ENCODE measurements at places on chromosomes 7 and 10.

GRCh38 chr10:269440-270074 is 134.3 kb downstream of the ZMYND11 start:
- no peak for DNase-seq

DNA sequence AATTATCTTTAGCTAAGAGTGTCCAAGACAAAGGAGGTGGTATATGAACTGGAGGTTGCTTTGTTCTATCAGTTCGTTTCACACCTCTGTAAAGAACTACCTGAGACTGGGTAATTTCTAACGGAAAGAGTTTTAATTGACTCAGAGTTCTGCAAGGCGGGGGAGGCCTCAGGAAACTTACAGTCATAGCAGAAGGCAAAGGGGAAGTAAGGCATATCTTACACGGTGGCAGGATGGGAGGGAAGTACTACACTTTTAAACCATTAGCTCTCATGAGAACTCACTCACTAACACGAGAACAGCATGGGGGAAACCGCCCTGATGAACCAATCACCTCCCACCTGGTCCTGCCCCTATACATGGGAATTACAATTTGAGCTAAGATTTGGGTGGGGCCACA is 1202.3 kb upstream of the LRRTM3 start:
- no peak for DNase-seq

- DNase-seq = no peak
Measured at GRCh38 chr10:59578741-59579140, 130.9 kb downstream of the SLC16A9 start.

DNA sequence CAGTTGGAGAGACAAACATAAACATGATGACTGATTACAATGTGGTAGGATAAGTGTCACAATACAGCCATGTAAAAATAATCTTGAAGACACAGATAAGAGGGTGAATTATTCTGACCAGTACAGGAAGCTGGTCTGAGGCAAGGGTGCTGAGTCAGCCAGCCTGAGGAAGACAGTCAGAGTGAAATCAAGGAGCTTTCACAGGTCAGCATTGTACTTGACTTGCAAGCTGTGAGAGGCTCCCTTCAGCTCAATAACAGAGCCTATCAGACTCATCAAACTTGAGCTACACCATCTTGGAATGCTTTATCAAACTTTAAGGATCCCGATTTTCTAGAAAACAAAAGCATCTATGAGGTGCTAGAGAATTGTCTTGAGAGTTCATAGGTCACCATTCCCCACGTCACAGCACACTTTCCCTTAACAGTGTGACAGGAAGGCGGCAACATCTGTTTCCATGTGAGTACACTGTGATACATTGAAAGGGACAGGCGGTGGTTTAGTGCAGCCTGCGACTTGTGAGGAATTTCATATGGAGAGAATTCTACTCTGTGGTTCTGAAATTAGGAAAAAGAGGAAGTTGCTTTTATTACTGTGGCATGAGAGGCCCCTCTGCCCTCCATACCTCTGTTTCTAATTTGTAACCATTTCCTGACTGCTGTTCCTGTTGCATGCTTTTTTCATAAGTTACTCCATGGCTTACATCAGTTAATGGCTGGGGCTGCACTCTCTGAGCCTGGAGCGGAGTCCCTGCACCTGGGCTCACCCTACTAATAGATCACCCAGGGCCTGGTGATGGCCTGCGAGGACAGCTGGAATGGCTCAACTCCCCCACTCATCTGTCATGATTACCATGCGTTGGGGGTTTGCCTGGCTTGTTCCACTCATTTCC is 417.1 kb downstream of the SUGCT start:
- DNase-seq = no peak

GRCh38 chr10:53597835-53598251 is 825.3 kb upstream of the MBL2 start:
- DNase-seq = no peak

GRCh38 chr7:29243910-29244655 is 49.5 kb downstream of the CHN2 start:
- DNase-seq = no peak

GRCh38 chr10:34228066-34228465 is 587.0 kb downstream of the PARD3 start:
- DNase-seq = no peak

- no peak for DNase-seq
Measured at GRCh38 chr7:68868978-68869377, 729.3 kb upstream of the AUTS2 start.

DNA sequence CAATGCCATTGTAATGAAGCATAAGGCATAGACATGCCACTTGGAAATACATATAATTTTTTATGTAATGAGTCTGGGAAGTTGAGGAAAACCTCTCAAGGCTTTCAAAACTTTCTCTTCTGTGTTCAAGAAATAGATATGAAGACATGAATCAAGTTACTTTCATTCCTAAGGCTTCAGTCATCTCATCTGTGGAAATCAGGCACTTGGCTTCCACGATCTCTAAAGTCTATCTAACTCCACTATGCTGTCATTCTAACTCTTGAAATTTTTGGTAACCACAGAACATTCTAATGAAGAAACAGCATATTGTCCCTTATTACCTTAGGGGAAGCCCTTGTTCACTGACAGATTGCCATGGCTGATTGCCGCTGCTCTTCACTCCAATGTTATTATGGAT is 242.6 kb downstream of the CNTNAP2 start:
- no peak for DNase-seq

DNA sequence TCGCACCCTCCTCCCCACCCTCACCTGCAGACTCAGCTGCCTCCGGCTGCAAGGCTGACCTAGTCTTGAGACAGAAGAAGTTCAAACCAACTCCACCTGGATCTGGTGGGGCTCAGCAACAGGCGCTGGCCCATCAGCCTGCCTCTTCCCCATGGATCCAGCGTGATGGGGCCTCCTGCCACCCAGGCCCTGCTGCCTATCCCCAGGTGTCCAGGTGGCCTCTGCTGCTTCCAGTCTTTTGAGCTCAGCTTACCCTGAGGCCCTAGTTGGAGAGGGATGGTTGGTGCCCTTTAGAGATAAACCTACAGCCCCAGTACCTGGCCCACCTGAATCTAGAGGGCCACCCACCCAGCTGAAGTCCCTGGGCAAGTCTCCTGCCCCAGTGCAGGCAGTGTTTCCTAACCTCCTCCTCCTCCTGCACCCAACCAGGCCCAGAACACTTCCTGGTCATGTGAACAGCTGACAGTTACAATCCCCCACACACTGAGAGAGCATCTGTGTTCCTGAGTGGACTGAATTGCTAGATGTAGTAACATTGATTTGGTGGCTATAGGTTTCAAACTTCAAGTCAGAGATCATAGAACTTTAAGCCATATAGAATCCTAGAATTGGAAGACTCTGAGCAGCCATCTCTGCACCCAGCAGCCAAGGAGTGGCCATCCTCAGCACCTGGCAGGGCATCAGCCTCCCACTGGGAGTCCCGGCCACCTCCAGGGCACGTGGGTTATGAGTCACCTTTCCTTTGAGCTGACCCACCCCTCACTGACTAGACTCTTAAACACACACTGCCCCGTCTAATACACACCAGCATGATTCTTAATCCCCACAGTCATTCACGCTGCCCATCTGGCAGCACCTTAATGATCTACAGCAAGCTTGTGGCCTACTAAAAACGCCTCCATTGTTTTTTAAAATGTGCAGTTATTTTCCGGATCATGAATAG is 51.9 kb downstream of the ALOX5 start:
- DNase-seq = peak; percentile 83

DNA sequence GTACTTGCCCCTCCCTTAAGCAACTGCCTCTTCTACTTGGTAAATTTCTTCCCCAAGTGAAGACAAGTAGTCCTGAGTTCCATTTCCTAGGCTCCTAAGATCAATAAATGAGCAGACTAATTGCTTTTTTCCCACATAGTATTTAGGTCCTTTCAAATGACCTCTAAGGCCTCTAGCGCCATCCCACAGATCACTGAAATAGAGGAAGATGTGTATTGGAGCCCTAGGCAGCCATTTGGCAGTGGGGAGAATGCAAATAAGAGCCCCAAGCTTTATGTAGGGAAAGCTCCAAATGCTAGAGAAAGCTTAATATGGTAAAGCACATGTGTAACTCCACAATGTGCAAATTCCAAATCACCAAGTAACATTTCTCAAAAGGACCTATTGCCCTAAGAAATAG is 316.5 kb upstream of the PHF14 start:
- DNase-seq = no peak

- DNase-seq = no peak
Measured at GRCh38 chr10:71033396-71033980, 145.1 kb upstream of the PCBD1 start.

GRCh38 chr10:107013258-107014006 is 151.1 kb downstream of the SORCS1 start:
- DNase-seq = no peak

DNA sequence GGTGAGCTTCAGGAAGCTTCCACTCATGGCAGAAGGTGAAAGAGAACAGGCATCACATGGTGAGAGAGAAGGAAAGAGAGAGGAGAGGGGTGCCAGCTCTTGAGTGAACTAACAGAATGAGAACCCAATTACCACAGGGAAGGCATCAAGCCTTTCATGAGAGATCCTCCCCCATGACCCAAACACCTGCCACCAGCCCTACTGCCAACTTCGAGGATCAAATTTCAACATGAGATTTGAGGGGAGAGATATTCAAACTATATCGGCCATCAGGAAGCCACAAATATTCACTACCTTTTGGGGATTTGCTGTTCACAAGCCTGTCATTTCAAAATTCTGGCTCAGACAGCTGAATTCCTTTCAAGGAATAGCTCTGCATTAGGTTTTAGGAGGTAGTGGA is 39.9 kb upstream of the SMNDC1 start:
- DNase-seq = no peak

DNA sequence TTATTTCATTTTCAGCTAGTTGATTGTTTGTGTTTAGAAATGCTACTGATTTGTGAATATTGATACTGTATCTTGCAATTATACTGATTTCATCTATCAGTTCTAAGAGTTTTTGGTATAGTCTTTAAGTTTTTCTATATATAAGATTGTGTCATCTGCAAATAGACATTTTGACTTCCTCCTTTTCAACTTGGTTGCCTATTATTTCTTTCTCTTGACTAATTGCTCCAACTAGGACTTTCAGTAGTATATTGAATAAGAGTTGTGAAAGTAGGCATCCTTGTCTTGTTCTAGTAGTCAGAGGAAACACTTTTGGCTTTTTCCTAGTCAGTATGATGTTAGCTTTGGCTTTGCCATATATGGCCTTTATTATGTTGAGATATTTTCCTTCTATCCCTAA is 20.4 kb downstream of the PHTF2 start:
- no peak for DNase-seq

- DNase-seq = no peak
Measured at GRCh38 chr10:1461016-1461415, 276.3 kb downstream of the ADARB2 start.

DNA sequence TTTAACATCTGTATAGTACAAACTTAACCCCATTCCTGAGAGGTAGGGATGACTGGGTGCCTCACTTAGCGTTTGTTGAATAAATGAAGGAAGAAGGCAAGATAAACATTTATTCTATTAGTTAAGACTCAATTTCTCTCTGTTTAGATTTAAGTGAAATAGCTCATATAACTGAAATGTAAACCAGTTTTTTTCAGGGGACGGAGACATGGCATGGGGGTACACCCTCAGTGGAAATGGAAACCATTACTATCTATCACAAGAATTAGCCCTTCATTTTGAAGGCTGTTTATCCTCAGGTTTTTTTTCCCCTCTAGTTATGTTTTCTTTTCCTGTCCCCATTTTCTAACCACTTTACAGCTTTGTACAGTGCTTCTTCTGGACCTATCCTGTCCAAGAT is 35.6 kb upstream of the PDLIM1 start:
- no peak for DNase-seq

- DNase-seq = no peak
Measured at GRCh38 chr10:79003183-79004100, 65.3 kb upstream of the ZMIZ1 start.

DNA sequence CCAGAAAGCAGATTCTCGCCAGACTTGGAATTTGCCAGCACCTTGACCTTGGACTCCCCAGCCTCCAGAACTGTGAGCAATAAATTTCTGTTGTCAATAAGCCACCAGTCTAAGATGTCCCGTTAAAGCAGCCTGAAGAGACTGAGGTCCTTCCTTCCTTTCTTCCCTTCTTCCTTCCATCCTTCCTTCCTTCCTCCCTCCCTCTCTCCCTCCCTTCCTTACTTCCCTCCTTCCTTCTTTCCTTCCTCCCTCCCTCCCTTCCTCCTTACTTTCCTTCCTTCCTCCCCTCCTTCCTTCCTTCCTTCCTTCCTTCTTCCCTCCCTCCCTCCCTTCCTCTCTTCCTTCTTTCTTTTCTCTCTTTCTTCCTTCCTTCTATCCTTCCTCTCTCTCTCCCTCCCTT is 66.4 kb downstream of the NPTX2 start:
- no peak for DNase-seq

GRCh38 chr10:71774916-71775702 is 1.8 kb upstream of the VSIR start:
- DNase-seq = no peak

DNA sequence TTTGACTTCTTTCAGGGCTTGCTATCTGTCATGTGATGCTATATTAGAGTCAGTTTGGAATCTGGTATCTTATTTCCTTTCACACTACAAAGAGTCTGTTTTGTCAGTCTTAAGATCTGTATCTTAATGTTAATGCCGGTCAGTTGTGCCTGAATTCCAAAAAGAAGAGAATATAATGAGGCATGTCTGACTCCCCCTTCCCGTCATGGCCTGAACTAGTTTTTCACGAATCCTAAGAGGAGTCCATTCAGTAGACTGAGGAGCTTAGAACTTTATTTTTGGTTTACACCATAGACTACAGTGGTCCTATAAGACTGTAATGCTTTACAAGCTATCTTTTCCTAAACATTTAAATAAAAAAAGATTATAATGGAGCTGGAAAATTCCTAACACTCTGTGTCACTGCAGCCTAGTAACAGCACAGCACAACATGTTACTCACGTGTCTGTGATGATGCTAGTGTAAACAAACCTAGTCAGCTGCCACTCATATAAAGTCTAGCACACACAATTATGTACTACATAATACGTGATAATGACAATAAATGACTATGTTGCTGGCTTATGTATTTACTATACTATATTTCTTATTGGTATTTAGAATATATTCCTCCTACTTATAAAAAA is 50.6 kb downstream of the VPS41 start:
- peak; percentile 64 for DNase-seq

- DNase-seq = no peak
Measured at GRCh38 chr7:101614939-101615302, 14.2 kb downstream of the MYL10 start.

- DNase-seq = no peak
Measured at GRCh38 chr10:27636816-27637215, 108.8 kb downstream of the MKX start.

GRCh38 chr7:78063758-78064157 is 265.2 kb downstream of the PHTF2 start:
- no peak for DNase-seq
